ENCODE measurements at places on chromosomes 6 and 20.

GRCh38 chr20:11546939-11547338 lies 370.8 kb upstream of the BTBD3 start:
- no peak for DNase-seq

DNA sequence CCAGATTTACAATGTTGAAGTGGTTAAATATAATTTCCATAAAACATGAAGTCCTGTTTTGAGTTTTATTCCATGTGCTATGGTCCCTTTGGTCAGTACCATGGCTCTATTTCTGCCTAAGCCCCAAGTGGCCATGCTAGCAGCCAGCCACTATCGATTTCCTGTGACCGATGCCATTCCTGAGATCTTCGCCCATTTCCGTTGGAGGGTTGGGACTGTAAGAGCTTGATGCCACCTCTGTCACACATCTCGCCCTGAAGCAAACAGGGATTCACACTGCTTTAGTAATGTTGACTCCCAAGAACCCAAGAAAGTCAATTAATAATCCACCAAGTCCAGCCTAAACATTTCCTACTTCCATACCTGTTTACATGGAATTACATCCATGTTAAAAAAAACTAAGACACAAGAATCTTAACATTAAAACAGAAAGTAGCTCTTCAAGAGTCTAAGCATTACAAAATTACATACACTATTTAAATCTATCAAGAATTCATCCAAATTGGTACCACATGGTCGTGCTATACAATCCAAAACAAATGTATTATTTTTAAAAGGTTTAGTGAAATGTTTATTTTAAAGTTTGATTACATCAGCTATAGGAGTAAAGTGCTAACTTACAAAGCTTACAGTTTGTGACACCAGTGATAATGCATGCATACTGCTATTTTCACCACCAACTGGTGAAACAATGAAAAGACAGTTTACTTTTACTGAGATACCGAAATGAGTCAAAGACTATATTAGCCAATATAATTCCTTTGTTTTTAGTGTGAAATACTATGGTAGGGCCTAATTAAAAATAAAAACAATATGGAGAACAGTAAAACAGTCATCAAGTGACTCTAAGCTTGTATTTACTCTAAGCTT lies 2.5 kb downstream of the RBM39 start:
- DNase-seq = no peak

GRCh38 chr6:45447716-45448115 lies 70.0 kb upstream of the SUPT3H start:
- no peak for DNase-seq

DNA sequence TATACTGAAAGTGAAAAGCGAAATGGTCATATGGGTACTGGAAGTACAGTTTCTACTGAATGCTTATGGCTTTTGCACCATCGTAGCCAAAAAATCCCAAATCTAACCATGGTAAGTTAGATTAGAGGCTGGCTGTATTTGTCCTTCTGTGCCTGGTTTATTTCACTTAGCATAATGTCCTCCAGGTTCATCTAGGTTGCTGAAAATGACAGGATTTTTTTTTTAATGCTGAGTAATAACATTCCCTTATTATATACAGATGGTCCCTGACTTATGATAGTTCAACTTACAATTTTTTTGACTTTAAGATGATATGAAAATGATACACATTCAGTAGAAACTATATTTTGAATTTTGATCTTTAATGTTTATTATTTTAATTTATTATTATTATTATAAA lies 7.6 kb downstream of the MYCT1 start:
- no peak for DNase-seq

GRCh38 chr6:73739096-73739495 lies 43.1 kb downstream of the CD109 start:
- no peak for DNase-seq

DNA sequence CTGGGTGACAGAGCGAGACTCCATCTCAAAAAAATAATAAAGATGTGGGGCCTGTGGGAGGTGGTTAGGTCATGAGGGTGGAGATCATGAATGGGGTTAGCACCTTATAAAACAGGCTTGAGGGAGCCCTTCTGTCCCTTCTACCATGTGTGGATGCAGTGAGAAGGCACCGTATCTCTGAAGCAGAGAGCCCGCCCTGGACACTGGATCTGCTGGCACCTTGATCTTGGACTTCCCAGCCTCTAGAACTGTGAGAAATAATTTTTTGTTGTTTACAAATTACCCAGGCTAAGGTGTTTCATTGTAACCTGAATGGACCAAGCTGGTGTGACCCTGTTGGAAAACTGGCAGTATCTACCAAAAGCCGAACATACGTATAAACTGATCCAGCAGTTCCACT lies 15.7 kb upstream of the PANK2 start:
- DNase-seq = no peak

DNA sequence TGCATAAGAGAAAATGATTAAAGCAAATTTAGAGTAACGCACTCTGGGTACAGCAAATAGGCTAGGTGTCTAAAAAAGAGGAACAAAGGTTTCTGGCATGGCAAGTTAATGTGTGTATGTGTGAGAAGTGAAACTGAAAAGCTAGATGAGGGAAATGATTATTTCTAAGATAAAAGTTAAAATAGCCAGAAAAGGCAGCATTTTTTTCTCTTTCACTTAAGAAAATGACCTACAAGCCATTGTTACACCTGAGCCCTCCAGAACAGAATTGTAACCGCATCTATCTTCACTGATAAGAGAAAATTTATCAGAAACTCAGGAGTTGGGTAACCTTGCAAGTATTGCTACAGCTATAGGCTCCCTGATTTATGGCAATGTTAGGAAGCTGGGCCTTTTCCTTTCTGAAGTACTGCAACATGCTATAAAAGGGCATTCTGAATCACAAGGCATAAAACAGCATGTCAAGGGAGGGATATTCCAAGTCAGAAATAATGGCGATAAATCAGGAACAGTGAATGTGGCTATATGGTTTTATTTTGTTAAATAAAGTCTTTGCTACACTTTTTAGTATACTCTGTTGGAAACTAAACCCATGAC lies 395.3 kb downstream of the TBC1D32 start:
- DNase-seq = no peak

DNA sequence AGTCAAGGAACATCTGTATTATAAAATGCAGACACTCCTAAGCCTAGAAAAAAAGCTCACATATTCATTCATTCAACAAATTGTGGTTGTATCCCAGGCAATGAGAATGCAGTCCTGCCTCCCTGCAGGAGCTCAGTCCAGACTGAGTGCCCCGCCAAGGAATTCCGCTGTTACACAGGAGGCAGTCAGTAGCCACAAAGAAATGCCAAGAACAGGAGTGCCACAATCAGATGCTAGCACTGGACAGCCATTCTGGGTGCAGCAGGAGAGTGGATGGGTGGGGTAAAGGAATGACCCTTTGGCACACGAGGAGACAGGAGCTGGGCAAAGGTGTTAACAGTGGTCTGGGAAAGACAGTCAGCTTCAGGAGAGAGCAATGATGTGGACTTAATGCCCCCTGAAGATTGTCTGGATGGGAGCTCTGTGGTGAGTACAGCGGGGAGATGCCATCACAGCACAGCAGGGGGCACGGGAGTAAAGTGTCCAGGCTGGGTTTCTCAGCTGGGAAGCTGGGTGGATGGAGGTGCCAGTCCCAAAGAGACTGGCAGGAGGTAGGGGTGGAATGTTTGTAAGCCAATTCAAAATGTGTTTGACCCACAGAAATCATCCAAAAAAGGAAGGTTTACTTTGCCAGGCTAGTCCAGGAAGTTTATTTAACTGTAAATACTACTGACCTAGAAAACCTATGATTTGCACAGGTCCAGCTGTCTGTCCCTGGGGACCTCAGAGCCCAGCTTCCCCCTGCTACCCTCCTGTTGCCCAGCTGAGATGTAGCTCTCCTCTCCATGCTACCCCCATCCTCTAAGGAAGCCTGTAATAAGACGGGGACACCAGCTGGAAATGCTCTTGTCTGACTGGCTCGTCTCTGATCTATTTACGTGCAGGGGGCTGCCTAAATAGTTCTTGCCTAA lies 84.1 kb downstream of the SLC23A2 start:
- DNase-seq = no peak

DNA sequence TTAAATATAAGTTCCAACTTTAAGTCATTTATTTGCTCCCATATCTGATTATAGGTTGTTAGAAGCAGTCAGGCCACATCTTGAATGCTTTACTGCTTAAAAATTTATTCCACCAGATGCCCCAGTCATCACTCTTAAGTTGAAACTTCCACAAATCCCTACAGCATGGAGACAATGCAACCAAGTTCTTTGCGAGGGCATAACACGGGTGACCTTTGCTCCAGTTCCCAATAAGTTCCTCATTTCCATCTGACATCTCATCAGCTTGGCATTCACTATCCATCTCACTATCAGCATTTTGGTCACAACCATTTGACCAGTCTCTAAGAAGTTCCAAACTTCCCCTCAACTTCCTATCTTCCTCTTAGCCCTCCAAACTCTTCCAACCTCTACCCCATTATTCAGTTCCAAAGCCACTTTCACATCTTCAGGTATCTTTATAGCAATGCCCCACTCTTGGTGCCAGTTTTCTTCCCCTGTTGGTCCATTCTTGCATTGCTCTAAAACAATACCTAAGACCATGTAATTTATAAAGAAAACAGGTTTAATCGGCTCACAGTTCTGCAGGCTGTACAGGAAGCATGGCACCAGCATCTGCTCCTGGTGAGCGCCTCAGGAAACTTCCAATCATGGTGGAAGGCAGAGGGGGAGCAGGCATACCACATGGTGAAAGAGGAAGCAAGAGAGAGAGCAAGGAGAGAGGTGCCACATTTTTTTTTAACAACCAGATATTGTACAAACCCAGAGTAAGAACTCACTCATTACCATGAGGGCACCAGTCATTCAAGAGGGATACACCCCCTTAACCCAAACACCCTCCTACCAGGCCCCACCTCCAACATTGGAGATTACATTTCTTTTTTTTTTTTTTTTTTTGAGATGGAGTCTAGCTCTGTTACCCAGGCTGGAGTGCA lies 15.9 kb upstream of the ITPR3 start:
- no peak for DNase-seq

DNA sequence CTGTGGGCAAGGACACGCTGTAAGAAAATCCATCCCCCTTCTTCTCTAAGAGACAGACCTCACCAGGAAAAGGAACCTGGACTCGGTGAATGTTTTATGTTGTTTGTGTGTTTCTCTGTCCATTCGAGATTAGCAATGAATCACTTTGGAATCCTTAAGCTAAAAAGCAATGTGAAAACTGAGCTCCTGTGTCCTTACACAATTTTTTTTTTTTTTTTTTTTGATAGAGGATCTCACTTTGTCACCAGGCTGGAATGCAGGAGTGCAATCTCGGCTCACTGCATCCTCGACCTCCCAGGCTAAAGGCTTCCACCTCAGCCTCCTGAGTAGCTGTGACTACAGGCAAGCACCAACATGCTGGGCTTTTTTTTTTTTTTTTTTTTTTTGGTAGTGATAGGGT lies 32.1 kb downstream of the BFSP1 start:
- DNase-seq = no peak

GRCh38 chr6:79649016-79649415 lies 17.9 kb downstream of the SH3BGRL2 start:
- no peak for DNase-seq

- DNase-seq = no peak
Measured at GRCh38 chr20:63202021-63202420, 13.9 kb downstream of the YTHDF1 start.

- no peak for DNase-seq
Measured at GRCh38 chr6:2171728-2172127, 73.7 kb downstream of the GMDS start.

DNA sequence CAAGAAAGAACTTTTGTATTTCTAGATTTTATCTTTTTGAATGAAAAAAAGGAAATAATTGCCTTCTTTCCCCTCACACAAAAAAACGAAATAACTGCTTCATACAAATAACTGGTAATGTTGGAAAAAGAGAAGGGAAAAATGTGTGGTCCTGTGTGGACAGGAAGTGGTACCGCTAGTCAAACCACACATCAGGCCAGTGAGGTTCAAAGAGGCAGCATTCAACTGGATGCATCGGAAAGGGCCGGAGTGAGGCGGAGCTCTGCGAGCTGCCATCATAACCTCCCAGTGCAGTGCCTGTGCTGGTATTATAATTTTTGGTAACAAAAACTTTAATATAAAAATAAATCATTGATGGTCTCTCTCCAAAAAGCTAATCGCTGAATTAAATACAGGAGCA lies 111.2 kb downstream of the IRF4 start:
- no peak for DNase-seq

DNA sequence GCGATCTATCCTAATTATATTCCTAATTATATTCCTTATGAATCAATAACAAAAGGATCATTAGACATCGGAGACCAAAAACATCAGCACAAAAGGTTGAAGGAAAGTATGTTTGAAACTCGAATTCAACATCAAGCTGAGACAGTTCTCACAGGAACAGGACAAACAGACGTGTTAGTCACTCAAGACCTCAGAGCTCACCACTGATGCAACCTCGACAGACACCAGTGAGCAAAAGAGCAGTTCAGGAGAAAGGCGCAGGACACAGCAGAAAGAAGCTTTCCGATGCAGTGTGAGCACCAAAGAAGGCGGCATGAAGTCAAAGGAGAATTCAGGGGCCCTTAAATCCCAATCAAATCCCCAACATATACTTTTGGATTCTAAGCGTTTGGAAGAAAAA lies 6.3 kb upstream of the RAMACL start:
- no peak for DNase-seq

DNA sequence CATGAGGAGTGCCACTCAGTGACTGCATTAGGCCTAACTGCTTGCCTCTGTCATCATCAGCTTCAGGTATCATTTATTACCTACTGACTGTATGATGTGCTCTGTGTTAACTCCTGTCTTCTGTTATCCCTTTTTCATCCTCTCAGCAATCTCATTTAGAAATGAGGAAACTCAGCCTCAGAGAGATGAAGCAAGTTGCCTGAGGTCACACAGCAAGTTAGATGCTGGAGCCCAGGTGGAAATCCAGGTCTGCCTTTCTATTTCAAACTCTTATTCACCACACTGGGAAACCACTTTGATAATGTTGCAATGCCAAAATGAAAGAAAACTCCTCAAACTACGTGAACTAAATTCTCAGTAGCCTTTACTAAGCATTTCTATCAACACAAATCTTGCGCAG lies 1.3 kb downstream of the FERMT1 start:
- DNase-seq = no peak

DNA sequence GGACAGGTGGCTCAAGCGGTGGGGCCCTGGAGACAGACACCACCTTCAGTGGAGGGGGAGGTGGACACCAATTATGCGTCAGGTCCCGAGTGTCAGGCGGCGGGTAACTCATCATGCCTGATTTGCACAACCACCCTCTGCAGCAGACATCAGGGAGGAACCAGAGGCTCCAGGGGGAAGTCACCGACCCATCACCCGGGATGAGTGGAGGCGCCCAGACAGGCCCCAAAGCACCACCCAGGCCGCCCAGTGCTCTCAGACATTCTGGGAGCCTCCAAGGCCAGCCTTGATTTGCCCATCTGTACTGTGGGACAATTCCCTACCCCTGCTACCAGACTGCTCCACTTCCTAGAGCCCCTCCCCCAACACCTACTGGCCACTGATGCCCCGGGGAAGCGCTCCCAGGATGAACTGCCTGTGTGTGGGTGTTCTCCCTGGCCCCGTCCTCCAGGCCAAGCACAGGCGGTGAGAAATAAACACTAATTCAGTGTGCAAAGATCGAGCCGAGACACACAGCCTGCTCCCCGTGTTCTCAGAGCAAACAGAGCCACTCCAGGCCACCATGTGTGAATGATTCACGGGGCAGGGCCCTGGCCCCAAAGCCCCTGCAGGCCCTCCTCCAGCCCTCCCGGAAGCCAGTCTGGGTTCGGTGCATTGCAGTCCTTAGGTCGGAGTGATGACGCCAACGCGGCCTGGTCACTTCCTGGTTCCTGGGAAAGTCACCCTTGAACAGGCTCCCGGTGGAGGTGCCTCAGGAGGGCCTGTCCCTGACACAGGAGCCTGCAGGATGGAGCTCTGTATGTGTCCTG lies 107.2 kb downstream of the ASXL1 start:
- DNase-seq = no peak
